ENCODE measurements at places on chromosomes 5 and 9.

DNA sequence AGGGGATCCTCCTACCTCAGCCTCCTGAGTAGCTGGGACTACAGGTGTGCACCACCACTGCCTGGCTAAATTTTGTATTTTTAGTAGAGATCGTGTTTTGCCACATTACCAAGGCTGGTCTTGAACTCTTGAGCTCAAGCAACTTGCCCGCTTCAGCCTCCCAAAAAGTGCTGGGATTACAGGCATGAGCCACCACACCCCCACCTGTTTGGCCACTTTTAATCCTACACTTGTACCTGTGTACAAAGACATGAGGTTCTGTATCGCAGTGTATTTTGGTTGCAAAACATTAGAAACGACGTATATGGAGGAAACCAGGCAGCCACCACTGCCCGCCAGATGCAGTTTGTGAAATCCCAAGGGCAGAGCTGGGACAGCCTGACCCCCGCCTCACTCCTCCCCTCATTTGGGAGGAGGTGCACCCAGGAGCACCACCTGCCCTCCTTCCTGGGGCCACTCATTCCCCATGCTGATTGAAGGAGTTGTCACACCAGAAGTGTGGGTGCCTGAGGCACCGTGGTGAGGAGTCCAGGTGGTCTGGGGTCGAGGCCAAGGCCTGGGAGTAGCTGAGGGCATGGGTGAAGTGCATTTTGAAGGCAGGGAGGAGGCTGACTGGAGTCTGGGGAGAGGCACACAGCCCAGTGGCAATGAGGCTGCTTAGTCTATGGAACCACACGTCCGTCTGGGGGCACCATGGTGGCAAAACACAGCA is 39.3 kb upstream of the OLFM1 start:
- DNase-seq: no peak

- DNase-seq: no peak
Observed at GRCh38 chr5:62431735-62432620, 19.4 kb downstream of the IPO11 start.

- DNase-seq: peak; percentile 95
Observed at GRCh38 chr9:121698627-121699570, 47.5 kb downstream of the DAB2IP start.

GRCh38 chr9:129194221-129194620 is 16.2 kb upstream of the IER5L start:
- no peak for DNase-seq

GRCh38 chr9:18976709-18977531 is 56.1 kb downstream of the SAXO1 start:
- DNase-seq: no peak

DNA sequence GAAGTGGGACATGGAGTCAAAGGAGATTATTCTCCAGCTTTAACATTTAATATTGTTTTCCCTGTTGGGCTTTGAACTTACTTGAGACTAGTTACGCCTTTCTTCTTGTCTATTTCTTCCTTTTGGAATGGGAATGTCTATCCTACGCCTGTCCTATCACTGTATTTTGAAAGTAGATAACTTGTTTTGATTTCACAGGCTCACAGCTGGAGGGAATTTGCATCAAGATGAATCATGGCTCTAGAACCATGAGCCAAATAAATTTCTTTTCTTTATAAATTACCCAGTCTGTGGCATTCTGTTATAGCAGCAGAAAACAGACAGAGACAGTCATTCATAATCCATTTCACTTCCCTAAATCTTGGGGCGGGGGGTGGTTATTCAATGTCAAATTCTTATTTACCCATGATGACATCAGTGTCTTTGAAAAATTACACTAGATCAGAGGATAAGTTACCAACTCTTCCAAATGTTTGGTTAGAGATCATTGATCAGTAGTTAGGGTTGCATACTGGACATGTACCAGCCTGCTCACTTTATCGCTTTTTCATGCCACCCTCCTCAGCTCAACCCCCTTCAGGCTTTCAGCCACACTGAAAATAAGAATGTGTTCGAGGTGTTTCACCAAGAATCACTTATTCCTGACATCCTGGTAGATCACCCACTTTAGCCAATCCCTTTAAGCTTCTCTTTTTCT is 419.6 kb upstream of the PIK3R1 start:
- no peak for DNase-seq

DNA sequence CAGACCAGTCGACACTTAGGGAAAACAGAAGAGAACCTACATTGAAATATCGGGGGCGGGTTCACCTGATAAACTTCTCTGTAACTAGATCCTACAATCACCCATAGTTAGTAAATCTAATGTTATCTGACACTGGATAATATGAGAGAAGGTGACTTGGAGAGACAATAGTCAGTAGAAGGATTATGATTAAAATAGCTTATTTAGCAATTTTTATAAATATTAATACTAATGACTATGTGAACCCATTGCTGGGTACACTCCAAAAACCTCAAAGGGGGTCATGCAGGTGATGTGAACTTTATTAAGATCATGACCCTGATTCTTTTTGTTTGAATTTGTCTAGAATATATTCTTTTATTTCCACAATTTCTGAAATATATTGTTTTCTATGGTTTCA is 164.1 kb upstream of the CCNH start:
- no peak for DNase-seq

- DNase-seq: no peak
Observed at GRCh38 chr9:84845956-84846900, 176.7 kb downstream of the NTRK2 start.

DNA sequence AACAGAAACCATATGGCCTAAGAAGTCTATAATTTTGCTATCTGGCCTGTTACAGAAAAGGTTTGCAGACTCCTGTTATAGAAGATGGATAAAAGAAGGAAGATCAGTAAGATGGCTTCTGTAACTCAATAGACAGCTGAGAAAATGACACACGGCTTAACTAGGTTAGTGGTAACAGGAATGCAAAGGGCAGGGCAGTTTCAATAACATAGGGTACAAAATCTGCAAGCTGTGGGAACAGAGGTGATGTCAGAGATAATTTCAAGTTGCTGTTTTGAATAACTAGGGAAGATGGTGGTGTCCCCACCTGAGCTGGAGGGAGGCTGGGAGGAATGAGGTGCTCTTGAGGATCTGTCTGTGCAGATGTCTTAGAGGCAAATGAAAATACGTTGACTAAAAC is 106.5 kb downstream of the GLIS3 start:
- no peak for DNase-seq

- peak; percentile 51 for DNase-seq
Observed at GRCh38 chr9:32579706-32580331, 6.9 kb upstream of the NDUFB6 start.

DNA sequence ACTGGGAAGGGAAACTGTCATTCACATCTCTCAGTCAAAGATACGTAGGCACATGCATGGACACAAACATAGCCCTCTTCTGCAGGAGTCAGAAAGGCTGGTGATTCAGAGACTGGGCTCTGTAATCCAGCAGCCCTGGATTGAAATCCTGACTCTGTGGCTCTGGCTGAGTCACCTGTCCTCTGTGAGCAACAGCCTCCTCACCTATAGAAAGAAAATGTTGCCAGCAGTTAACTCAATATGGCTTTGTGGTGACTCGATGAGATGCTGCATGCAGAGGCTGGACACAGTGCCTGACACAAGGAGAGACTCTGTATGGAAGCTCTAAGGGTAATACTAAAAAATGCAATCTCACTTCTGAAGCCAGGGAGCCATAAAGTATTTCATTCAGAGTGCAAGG is 23.9 kb upstream of the CDKN2AIPNL start:
- DNase-seq: no peak

DNA sequence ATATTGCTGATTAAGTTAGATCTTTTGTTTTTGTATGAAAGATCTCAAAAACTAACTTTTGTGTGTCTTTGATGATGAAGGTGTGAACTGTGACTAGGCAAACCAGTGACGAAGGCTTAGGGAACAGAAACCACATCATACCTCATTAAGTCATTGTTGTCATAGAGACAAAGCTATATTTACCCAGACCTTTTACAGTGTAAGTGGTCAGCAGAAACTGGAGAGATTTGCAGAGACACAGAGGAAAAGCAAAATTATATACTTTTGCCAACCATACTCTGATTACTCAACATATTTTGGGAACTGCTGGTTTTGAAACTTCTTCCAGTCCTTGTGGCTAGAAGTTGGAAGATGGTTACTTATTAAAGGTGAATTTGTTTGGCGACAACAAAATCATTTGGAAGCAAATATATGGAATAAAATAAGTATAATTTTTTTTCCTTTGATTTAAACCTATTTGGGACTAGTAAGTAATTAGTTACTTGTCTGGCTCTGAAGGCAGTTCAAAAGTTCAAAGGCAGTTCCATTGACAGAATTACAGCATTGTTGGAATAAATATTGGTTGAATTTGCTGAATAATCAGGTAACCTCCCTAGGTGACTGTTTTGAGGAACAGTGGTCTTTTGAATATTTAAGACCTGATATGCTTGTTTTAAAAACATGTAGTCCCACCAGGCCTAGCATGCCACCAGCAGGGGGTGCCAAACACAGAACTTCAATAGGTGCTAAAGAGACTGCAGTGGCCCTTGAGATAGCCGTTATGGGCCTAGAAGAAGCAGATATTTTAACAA is 103.8 kb downstream of the RPS23 start:
- DNase-seq: peak; percentile 77

GRCh38 chr9:81113453-81114124 is 575.8 kb downstream of the TLE1 start:
- no peak for DNase-seq

GRCh38 chr9:78601957-78602565 is 305.1 kb downstream of the PSAT1 start:
- DNase-seq: peak; percentile 65

- DNase-seq: no peak
Observed at GRCh38 chr9:35690294-35690613, 529 bp upstream of the TPM2 start.

DNA sequence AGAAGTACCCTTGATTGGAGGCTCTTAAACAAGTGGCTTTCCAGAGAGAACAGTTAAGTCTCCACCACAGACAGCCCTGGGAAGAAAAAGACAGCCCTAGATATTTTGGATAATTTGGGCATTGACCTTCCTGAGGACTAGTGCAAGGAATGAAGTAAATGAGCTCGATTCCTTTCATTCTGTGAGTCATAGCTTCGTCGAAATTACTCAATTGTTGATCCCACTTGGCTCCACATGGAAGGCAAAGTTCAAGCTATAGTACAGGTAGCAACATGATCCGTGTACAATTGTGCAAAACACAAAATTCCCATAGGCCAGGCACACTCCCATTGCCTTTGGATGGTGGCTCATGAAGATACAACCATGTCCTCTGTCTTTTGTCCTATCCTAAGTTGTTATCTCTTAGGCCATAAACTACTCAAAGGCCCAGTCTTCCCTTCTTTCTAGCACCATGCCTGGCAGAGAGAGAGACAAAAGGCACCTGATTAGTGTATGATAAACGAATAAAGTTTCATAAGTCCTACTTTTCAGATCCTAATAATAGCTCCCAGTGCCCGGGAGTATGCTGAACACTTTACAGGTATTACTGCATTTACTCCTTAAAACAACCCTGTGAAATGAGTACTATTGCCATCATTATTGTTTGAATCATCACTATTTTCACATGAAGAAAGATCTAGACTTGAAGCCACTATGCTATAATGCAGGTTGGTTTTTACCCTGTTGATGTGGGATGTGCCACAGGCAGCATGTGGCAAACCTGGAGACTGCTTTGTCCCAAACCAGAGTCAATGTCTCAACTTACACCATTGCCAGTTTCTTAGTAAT is 116.7 kb upstream of the RANBP3L start:
- no peak for DNase-seq

DNA sequence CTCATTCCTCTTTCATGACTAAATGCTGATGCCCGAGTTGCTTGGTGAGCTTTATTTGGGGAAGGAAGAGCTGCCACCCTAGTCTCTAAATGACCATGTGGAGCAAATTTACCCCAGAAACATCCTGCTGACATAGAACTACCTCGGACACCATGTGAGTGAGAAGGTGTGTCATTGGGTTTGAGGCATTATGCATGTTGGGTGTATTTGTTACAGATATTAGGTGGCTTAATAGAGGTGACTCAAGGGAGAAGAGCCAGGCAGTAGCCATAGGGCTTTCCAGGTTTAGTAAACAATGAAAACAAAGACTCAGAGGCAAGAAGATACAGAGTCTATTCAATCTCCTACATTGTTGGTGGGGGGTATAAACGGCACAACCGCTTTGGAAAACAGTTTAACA is 581.5 kb downstream of the CCDC171 start:
- DNase-seq: no peak

- no peak for DNase-seq
Observed at GRCh38 chr9:136898483-136899100, 12.3 kb downstream of the TRAF2 start.

DNA sequence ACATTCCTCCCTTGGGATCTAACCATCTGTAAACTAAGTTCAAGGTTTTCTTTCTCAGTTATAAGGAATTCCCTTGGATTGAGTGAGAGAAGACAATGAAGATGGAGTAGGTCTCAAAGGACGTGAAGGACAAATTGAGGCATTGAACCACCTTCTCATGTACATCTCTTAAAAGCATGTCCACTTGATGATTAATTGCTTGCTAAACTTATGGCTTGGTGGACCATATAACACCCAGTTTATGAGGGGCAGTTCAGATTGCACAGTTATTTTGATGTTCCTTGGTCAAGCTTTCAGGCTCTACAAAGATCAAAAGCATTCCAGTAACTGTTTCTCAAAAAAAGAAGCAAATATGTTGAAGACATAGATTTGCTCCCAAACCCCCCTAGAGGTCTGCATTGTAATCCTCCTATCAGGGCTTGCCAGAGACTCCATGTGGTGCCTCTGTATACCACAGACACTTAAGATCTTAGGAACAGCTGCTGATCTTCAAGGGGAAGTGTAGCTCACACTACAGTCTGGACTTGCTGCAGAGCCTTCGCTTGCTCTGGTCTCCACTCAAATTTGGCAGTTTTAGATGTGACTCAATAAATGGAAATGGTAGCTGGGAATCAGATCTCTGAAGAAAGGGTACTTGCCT is 56.9 kb upstream of the ALDH1A1 start:
- no peak for DNase-seq

GRCh38 chr9:33446240-33446945 is 1.0 kb downstream of the AQP3 start:
- DNase-seq: no peak

DNA sequence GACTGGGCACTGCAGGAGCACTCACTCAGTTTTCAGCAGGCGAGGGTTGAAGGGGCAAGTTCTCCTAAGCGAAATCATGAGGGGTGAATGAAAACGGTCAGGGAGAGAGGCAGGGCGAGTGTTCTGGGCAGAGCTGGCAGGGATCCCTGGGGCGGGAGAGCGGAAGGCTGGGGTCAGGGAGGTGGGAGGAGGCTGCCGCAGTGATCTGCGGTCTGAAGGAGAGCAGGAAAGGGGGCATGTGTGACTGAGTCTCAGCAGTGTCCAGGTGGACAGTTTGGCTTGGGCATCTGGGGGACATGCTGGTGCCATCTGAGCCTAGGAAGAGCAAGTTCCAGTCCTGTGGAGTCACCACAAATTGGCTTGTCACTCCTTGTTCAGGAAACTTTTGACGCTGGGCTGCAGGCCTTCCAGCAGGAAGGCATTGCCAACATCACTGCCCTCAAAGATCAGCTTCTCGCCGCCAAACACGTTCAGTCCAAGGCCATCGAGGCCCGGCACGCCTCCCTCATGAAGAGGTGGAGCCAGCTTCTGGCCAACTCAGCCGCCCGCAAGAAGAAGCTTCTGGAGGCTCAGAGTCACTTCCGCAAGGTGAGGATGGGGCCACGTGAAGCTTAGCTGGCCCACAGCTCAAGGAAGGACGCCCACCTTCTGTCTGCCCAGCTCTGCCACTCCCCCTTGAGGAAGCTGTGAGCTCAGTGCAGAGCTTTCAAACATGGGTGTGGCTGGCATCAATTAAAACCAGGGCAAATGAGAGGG is 31.1 kb downstream of the DYNC2I2 start:
- DNase-seq: no peak

Data from neural progenitor cell (in vitro differentiated cells).